ENCODE measurements at places on chromosomes 12 and 14.
A peak's percentile ranks its signal among the peaks of the same experiment; 100 is the strongest.

DNA sequence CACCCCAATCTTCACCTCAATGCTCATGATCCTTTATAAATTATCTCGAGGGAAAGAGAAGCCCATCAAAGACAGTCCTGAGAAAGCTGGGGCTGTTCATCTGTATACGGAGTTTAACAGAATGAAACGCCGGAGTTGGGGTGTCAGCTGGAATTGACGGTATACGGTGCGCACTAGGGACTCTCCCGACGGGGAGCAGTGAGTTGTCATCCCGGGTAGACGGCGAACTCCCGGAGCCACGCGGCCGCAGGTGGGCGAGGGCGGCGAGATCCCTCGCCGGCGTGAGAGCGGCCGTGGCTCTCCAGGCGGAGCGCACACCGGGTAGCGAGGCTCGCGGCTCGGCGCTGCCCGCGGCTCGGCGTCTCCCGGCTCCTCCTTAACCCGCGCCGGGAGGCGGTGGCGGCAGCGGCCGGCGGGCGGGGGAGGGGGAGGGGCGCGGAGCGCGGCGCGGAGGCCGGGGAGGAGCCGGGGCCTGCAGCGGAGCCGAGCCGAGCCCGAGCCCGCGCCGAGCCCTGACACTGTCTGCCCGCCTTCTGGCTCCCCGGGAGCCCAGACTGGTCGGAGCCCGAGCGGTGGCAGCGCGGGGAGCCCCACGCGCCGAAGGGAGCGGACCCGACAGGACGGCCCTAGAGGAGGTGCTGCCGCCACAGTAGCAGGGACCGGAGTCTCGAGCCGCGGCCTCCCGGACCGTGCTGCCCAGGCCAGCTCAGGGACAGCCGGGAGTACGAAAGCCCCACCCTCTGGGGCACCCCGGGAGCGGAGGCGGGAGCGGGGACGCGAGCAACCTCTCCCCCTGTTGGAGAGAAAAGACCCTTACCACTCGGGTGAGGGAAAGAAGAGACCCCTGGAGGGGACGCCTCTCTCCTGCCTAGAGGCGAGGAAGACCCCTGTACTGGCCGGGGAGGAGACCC is at the start of gene FOXJ2:
FOXJ2 (plus strand) TSS at position 475 of the 911 bp plus-strand sequence. CDS start 7,117 bp downstream, outside the sequence.
- DNase-seq: peak; percentile 78

DNA sequence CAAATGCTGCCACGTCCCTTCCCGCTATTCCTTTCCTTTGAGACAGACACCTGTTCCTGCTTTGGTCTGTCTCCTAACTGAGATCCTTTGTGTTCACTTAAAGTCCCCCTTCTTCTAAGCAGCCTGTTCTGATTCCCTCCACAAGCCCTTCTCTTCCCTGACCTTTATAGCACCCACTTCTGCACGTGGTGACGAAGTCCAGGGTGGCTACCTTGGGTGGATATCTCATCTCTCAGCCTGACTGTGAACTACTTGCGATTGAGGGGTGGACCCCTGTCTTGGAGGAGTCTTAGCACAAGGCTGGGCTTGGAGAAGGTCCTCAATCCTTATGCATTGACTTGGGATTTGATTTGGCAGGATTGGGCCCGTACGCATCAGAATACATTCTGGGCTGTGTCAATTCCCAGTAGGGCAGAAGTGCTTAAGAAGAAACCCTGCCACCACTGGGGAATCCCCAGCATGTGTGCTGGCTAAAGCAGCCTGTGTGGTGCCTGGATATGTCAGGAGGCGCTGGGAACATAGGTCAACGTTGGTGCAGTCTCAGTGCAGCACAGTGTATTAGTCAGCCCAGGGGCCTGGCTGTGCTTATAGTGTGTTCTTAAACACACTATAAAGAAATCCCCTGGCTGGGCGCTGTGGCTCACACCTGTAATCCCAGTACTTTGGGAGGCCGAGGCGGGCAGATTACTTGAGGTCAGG is 23.6 kb downstream of the KRT80 start:
- no peak for DNase-seq

DNA sequence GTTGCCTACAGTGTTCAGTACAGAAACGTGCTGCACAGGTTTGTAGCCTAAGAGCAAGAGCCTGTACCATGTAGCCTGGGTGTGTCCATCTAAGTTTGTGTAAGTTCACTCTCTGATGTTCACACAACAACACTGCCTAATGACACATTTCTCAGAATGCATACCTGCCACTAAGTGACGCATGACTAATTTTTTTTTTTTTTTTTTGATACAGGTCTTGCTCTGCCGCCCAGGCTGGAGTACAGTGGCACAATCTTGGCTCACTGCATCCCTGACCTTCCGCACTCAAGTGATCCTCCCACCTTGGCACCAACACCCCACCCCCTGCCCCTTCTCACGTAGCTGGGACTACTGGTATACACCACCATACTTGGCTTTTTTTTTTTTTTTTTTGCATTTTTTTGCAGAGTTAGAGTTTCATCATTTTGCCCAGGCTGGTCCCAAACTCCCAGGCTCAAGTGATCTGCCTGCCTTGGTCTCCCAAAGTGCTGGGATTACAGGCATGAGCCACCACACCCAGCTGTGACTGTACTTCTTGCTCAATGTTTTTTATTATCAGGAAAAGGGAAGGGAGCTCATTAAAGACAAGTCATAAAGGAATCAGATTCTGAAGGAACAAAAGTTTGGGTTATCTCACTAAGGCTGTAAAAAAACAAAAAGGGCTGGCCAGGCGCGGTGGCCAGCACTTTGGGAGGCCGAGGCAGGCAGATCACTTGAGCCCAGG is 10.0 kb upstream of the CDC42BPB start:
- DNase-seq: no peak

DNA sequence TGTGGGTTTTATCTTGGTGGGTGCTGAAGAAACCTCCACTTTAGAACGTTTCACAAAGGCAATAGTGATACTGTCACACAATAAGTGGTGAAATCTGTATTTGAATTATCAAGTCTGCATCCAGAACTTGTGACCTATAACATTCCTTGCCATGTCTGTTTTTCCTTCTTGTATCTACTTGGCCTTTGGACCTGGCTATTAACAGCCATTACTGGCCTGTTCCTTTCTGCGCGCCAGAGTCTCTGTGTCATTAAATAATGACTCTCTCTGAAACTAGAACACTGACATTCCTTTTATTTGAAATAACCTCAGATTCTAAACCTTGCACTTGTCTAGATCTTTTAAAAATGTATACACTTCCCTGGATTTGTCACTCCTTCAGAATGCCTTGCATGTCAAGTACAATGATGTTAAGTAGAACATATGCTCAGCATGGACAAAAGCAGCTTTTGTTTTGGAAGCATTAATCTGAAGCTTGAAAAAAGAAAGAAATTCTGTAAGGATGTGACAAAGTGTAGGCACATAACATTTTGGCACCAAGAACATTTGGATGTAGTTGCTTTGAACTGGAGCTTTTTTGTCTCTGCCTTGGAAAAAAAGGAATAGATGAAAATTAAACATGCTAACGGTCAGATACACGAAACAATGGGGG is 95.5 kb upstream of the RPL10L start:
- DNase-seq: no peak

- no peak for DNase-seq
Measured at GRCh38 chr12:106446419-106447092, 89.0 kb downstream of the POLR3B start.

DNA sequence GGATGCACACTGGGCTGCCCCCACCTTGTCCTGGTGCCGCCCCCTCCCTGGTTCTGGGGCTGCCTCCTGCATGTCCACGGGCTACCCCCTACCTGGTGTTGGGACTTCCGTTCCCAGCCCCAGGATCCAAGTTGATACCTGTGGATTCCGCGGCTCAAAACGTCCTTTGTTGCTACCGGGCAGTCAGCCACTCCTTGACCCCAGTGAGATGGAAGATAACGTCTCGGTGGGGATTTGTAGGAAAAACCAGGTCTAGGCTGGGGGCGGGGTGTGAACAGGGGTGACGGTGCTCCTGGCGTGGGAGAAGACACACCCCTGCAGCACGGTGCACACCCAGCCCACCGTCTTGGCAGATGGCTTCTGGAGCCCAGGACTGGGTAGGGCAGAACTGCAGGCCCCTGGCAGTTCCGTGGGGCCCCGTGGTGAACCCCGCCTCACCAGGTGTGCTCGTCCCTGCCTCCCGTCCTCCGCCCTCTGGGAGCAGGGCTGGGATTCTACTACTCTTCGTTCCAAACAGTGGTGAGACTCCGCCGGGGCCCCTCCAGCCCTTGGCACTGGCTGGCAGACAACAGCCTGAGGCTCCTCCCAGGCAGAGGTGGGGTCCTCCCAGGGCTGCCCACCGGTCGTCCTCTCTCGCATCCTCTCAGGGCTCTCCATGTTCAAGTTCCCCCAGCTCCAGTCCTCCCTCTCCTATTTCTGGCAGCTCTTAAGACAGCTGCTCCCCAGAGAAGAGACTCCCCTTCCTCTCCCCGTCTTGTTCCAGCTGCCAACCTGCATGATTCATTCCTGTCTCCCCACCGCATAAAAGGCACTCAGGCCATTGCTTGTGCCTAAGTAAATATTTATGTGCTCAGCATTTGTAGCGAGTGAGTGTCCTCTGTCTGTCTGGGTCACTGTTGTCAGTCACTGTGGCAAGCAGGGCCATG is 75.5 kb downstream of the FBXL14 start:
- no peak for DNase-seq

DNA sequence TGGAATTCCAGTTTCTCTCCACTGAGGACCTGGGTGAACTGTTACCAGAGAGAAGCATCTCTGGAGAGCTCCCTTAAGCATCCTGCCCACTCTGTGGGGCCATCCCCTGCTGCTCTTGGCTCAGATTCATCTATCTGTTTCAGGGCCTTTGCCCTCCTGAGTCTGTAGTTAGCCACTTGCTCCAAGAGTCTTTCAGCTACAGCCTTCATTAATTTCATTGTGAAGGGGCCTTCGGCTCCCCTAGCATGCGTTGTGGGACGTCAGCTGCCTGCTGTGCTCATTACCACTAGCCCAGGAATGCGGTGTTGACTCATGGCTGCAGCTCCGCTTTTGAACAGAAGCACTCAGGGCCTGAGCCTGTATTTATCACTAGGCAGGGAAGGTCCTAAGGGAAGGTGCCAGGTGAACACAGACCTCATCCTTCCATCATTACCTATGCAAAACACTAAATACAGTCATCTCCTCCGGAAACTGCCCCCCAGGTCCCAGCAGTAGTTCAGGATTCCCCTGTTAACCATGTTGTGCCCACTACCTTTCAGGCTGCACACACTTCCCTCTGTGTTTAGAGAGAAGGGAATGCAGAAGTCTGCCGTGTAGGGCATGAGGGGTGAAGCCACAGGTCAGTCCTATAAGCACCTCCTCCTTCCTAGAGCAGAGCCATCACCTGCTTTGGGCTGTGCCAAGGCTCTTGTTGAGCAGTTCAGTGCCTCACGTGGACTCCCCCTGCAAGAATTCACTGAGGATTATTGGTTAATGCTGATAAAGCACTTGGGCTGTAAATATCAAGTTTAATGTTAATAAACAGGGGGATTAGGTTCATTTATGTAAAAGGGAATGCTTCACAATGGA is 191.4 kb downstream of the CACNA1C start:
- peak; percentile 44 for DNase-seq

- DNase-seq: no peak
Measured at GRCh38 chr14:49984424-49984823, 91.5 kb downstream of the ARF6 start.

GRCh38 chr14:101350021-101350420 is 211.3 kb upstream of the DIO3 start:
- no peak for DNase-seq

- DNase-seq: no peak
Measured at GRCh38 chr12:21292111-21292510, 42.6 kb downstream of the SLCO1A2 start.

GRCh38 chr14:72685456-72685855 is 208.4 kb downstream of the DPF3 start:
- DNase-seq: no peak

GRCh38 chr14:55129086-55129427 is at the start of gene LGALS3:
Gene LGALS3 (plus strand): TSS chr14:55129252. CDS start chr14:55137374, 8,122 bp downstream.
- peak; percentile 22 for DNase-seq

- no peak for DNase-seq
Measured at GRCh38 chr14:37021390-37021789, 151.0 kb downstream of the SLC25A21 start.

- no peak for DNase-seq
Measured at GRCh38 chr14:77808250-77808649, 8.3 kb downstream of the ADCK1 start.

GRCh38 chr12:88437226-88437625 is 143.0 kb downstream of the KITLG start:
- no peak for DNase-seq

DNA sequence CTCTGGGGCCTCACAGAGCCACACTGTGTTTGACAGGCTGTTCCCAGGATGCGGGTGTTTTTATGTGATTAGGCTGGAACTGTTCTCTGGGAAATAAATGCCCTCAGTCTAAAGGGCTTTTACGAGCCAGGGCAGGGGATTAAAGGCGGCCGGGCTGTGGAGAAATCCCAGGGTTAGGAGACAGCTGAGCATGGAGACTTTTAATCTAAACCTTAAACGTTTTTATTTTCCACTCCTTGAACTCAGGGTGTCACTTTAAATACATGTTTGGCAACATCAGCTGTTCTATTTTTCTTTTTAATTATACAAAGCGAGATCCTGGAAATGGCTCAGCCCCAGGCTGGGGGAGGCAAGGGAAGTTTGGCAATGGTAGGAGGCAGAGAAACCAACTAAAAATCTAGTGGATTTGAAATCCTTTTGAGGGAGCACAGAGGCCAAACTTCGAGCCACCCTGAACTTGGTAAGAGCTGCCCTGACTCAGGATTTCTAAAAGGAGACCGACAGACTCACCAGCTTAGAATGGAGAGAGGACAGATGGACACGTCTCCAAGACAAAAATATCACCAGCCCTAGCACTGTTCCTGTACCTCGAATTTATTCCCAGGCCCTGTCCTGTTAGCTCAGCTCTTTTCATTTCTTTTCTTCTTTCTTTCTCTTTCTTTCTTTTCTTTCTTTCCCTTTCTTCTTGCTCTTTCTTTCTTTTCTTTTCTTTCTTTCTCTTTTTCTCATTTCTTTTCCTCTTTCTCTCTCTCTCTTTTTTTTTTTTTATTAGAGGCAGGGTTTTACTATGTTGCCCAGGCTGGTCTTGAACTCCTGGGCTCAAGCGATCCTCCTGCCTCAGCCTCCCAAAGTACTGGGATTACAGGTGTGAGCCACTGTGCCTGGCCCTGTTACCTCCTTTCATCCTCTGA is 15.8 kb upstream of the ORAI1 start:
- DNase-seq: no peak
